ENCODE measurements at places on chromosomes 5 and 9.
A peak's percentile ranks its signal among the peaks of the same experiment; 100 is the strongest.

DNA sequence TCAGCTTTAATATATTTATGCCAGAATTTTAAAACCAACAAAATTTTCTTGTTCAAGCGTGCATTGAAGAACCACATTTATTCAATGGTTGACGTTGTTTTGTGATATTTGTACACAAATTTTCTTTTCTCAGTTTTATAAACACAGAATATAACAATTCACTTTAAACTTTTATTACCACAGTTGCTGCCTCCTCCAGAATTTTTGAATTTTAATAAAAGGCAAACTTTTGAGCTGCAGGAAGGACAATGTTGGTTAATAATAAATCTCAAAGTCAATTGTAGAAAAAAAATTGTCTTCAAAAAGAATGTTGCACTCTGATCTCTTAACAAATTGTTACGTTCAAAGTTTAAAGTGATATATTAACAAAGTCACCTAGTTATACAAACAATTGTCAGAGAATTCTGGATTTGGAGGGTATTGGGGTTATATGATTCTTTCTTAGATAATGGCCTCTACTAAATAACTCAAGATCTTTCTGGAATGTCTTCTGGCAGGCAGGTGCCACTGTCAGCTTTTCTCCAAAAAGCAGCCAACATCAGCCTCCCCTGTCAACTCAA is 60.5 kb downstream of the BAAT start:
- no peak for DNase-seq

DNA sequence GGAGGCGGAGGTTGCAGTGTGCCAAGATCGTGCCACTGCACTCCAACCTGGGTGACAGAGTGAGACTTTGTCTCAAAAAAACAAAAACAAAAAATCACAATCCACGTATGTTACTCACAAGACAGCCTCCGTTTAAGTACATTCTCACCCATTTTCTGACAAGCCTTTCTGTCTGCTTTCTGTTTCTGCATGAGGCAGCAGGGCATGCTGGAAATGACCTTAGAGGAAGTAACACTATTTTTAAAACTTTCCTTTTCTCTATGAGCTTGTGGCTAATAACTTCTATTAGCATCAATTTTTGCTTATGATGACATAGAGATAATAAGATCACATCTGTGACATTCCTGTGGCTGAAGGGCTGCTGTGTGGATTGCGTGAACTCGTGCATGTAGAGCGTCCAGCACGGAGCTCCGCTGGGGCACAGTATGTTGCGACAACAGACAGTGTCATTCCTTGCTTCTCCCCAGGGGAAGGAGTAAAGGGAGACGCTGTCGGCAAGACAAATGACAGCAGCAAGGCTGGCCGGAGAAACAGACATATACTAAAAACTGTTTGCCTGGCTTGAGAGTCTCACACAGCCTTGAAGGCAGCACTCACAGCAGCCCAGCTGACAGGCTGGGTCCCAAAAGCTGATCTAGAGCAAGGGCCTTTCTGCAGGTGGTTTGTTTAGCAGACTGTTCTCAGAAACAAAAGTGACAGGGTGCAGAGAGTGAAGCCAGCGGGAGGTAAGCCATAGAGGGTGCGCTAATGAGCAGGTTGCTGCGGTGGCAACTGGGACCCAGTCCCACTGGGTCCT is 1.6 kb downstream of the BTNL3 start:
- DNase-seq, result no peak

DNA sequence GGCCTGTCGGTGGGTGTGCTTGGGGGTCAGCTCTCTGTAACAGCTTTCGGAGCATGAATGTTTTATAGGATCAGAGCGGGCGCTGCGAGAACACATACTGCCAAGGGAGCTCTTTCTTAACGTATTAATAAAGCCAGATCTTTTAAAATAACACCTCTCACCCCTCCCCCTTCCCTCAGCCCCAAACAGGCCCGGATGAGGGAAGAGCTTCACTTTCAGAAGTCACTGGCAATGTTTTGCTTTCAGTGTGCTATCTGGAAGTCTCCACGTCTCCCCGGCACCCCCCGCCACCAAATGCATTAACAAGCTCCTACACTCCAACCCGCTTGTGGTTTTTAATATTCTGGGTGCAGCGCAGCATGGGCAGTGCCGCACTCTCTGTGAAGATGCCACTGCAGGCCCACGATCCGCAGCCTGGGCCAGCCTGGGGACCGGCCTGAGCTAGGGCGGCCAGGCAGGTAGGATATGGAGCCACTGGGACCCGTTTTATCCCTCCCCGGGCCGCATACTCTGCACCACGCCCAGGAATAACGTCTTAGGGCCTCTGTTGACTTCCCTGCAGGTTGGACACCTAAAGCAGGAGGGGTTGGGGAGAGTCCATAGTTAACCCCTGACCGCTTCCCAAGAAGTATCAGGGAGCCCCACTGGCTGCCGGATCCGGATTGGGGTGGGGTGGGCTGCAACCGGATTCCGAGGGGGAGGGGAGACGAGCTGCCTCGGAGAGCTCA is 12.6 kb downstream of the NR2F1 start:
- DNase-seq, result no peak

DNA sequence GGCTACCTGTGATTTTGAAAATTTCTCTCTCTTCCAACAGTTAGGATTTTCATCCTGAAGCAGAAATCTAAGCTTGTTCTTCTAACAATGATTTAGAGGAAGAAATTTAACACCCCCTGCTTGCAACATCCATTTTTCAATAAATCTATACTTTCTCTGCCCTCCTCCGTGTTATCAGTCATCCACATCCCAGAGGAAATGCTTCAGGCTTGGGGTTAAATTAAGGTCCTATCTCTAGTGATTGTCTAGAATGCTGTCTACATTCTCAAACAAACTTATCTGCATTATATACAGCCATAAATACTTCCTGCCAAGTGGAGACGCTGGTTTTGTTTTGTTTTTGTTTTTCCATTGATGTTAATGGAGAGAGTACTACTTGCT is 371.0 kb downstream of the CSNK1G3 start:
- no peak for DNase-seq

GRCh38 chr5:126236994-126237393 is 186.2 kb upstream of the GRAMD2B start:
- DNase-seq, result no peak

DNA sequence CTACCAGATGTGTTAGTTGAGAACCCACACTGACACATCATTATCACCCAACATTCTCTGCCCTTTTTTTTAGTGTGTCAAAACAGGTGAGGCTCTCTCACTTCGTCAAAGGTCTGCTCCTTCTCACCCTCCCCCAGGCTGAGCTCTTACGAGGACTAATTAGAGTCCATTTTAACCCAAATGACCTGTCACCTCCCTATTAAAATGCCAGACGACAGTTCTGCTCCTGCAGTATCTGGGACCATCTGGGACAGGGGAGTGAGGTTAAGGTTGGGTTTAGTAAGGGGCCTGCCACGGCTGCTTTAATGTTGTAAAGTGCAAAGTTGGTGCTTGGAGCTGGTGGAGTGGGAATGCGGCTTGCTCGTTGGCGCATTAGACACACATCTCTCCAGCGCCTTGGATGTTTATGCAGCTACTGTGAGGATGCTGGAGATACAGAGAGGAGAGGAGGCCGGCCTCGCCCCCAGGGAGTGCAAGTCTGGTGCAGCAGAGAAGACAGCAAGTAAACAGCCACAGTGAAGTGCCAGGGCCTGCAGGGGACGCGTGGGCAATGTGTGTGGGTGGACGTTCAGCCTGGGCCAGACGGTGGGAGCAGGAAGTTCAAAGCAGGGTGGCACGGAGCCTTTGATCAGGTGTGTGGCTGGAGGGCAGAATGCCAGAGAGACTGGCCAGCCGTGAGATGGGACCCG is 96.2 kb downstream of the C9orf50 start:
- DNase-seq, result no peak

GRCh38 chr5:179227229-179227579 is 118.1 kb downstream of the ADAMTS2 start:
- no peak for DNase-seq

- DNase-seq, result no peak
Observed at GRCh38 chr5:51968756-51969155, 585.5 kb downstream of the ISL1 start.

- no peak for DNase-seq
Observed at GRCh38 chr5:117094114-117094815, 519.6 kb upstream of the SEMA6A start.

- peak; percentile 72 for DNase-seq
Observed at GRCh38 chr5:126414874-126415502, 8.2 kb upstream of the GRAMD2B start.

DNA sequence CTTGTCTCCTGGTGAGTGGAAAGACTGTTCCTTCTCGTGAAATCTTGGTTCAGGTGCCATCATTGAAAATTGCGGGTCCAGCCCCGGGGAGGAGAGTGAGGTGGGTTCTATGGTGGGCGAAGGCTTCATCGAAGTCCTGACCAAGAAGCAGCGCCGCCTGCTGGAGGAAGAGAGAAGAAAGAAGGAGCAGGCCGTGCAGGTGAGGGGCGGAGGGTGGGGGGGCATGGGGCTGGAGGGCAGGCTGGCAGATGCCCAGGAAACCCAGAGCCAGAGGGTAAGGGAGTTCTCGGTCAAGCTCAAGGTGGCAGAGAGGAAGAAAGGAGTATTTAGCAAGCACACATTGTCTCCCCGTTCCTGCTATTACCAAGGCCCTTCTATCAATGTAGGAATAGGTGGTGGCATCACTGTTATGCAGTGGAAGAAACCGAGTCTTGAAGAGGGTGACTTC is 24.3 kb upstream of the POMT1 start:
- DNase-seq, result peak; percentile 55

DNA sequence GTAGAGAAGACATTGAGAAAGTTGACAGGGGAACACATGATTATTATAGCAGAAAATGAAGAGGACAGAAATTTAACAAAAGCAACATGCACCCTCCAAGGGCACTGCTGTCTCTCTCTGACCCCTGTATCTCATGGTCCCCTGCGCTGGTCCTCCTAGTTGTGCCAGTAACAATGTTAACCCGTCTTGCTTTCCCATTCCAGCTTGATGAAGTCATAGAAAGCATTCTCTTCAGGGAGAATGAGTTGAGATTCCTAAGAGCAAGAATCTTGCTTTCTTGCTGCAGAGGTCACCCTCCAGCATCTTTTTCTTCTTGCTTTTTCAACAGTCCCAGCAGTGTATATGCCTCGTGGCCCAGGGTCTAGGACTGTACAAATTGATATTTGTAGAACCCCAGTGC is 279.6 kb upstream of the ADAMTSL1 start:
- no peak for DNase-seq

GRCh38 chr9:114080773-114081440 is 2.8 kb upstream of the AMBP start:
- DNase-seq, result no peak

DNA sequence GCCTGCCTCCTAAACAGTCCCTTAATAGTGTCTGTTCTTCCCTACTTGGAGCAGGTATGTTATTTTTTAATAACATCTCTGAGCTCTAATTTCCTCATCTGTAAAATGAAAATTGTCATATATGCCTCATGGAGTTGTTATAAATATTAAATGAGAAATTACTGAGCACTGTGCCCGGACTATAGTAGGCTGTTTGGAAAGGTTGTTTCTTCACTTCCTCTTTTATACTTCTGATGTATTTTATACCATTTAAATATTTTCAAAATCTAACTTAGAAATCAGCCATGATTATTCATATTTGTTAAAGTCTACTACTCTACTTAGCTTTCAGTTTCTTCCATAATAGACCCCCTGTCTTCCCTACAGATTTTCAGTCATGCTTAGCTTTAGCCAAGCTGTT is 30.5 kb upstream of the HAPLN1 start:
- no peak for DNase-seq

- DNase-seq, result no peak
Observed at GRCh38 chr9:127961613-127962155, 19.1 kb downstream of the EEIG1 start.

- DNase-seq, result no peak
Observed at GRCh38 chr5:20248118-20248517, 260.1 kb upstream of the CDH18 start.

DNA sequence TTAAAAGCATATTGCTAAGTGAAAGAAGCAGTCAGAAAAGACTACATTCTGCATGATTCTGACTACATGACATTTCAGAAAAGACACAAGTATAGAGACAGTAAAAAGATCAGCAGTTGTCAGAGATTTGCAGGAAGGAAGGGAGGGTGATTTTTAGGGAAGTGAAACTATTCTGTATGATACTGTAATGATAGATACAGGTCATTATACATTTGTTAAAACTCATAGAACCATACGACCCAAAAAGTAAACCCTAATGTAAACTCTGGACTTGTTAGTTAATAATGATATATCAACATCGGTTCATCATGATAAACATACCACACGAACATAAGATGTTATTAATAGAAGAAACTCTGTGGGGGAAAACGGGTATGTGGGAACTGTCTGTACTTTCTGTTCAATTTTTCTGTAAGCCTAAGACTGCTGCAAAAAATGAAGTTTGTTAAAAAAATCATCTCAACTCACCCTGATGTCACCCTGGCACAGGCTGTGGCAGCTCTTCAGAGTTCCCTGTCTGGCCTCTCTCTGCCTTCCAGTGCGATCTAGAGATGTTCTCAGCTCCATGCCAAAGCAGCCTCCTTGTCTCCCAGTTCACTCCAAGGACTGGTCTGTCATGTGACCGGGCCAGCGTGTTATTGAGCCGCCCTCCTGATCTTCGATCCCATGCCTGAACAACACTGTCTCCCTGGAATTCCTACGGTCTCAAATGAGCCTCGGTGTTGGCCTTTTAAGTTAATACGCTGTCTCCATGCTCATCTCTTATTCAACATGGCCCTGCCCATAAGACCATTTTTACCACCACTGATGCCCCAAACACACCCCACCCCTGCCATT is 35.4 kb downstream of the PRLR start:
- DNase-seq, result no peak

DNA sequence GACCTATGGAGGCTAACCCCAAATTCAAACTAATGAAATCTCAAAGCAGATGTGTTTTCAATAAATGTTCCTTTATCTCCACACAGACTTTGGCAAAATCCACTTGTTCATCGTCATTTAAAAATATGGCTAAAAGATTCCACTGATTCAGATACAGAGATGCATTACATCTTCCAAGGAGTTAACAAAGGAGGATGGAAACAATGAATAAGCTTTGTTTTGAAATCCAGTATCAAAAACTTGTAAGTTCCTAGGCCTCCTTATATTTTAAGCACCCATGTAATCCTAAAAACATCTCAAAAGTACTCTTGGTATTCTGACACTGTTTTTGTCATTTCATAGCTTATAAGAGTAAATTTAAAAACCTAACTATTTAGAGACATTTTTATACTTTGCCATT is 345.6 kb upstream of the ACTBL2 start:
- DNase-seq, result no peak

- DNase-seq, result no peak
Observed at GRCh38 chr9:71721855-71722254, 46.5 kb downstream of the CEMIP2 start.

DNA sequence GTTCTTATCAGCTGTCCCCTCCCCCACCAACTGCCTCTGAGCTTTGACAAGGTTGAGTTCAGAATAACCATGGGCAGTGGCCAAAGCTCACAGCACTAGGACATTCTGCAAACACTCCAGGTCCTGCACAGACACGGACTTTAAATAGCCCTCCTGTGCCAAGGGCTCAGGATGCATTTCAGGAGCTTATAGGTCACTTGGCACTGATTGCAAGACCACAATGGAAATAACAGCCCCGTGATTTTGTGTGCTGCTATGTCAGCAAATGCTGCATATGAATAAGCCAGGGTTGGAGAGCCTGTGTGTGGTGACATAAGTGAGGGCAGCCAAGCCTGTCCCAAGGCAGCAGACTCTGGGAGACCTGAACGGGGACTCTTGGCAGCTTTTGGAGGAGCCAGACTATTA is 150.7 kb downstream of the DMRT2 start:
- no peak for DNase-seq

All from MCF 10A (cell line).